ENCODE measurements at places on chromosomes 2 and 18. TPM values are rescaled to one million over a fixed set of nuclear protein-coding genes. Genes with fewer than 3 reads are reported as not detected.

- no peak for DNase-seq
These were observed 38.2 kb upstream of the PNO1 start for GRCh38 chr2:68119504-68119903.

GRCh38 chr2:96414161-96414710 is 78.7 kb downstream of the NCAPH start:
- no peak for DNase-seq

SP140 gene
- polyA plus RNA-seq: 0.17 TPM

EIF2AK3 gene
- polyA plus RNA-seq: 8.8 TPM

ATG16L1 gene
- polyA plus RNA-seq: 23.7 TPM

ALMS1 gene
- polyA plus RNA-seq: 6.8 TPM

All from fibroblast of lung (primary cell).